ENCODE measurements at places on chromosomes 16 and 17. TPM values are rescaled to one million over a fixed set of nuclear protein-coding genes. Genes with fewer than 3 reads are reported as not detected.

The C16orf96 gene
- 0.16 TPM for total RNA-seq

The RNF222 gene
- not detected for total RNA-seq

The KRT9 gene
- not detected for total RNA-seq

The MT1A gene
- 19.8 TPM for total RNA-seq

The KRT25 gene
- not detected for total RNA-seq

The USP43 gene
- 7.8 TPM for total RNA-seq

The IGSF6 gene
- total RNA-seq = 8.1 TPM

DNA sequence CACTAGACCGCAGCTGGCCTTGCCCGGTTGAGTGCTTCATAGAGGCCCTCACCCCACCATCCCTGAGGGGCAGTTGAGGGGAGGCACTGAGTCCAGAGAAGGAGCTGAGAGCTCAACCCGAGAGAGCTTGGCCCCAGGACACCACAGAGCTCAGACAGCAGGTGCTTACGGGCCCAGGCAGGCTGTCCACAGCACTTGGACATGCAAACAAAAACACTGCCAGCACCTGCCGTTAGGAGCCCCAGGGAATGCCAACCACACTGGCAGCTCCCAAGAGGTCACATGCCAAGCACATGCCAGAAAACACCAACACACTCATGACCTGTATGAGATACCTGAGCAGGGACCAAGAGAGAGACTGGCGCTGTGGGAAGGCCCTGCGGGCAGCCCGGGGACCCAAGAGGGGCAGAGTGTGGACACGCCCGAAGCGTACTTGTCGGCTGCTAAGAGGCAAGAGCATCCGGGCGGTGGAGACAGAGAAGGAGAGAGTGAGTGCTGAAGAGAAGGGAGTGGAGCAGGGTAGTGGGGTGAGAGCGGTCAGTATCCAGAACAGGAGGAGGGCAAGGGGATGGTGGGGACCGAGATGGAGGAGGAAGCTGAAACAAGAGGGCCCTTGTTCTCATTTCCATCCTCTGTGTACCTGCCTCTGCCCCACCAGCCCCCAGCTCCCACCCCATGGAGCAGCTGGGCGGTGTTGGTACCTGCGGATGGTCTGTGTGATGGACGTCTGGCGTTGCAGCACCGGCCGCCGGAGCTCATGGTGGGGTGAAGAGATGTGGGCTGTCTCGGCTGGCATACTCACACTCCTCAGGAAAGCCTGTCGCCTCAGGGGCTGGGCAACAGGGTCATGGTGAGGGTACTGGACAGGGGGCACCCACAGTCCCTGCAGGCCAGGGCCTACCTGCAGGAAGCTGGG is 8.2 kb downstream of the RHBDF1 start:
- DNase-seq = peak; percentile 64

- peak; percentile 86 for DNase-seq
Measured at GRCh38 chr16:16096121-16096857, 127.0 kb downstream of the ABCC6 start.

DNA sequence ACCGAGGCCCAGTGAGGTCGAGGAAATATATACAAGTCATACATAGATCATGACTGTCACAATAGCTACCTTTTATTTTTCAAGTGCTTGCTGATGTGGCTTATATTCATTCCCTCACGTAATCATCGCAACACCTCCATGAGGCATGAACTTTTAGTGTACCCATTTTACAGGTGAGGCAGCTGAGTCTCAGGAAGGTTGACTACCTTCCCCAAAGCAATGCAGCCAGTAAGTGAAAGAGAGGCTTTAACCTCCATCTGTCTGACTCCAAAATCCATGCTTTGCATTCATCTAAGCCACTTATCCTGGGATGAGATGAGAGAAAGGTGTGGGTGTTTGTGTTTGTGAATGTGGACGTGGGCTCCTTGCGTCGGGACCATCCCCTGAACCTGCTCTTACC is 30.8 kb downstream of the CALB2 start:
- DNase-seq = no peak

DNA sequence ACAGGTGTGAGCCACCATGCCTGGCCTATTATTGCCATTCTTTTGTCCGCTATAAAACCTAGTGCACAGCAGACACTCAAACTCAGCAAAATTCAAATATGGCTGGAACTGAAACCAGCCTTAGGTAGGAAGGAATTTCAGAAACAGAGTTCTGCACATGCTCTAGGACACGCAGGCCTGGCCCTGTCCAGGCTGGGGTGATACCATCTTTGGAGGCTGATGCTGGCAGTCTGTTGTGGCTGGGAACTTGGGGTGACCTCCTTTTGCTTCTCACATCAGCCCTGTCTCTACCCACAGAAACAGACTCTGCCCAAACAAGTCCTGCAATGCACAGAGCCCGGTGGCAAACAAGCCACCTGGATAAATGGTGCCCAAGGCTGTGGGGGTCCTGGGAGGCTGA is 12.6 kb upstream of the KIFC3 start:
- DNase-seq = no peak

GRCh38 chr16:3982216-3982615 is 101.7 kb upstream of the CREBBP start:
- peak; percentile 65 for DNase-seq

DNA sequence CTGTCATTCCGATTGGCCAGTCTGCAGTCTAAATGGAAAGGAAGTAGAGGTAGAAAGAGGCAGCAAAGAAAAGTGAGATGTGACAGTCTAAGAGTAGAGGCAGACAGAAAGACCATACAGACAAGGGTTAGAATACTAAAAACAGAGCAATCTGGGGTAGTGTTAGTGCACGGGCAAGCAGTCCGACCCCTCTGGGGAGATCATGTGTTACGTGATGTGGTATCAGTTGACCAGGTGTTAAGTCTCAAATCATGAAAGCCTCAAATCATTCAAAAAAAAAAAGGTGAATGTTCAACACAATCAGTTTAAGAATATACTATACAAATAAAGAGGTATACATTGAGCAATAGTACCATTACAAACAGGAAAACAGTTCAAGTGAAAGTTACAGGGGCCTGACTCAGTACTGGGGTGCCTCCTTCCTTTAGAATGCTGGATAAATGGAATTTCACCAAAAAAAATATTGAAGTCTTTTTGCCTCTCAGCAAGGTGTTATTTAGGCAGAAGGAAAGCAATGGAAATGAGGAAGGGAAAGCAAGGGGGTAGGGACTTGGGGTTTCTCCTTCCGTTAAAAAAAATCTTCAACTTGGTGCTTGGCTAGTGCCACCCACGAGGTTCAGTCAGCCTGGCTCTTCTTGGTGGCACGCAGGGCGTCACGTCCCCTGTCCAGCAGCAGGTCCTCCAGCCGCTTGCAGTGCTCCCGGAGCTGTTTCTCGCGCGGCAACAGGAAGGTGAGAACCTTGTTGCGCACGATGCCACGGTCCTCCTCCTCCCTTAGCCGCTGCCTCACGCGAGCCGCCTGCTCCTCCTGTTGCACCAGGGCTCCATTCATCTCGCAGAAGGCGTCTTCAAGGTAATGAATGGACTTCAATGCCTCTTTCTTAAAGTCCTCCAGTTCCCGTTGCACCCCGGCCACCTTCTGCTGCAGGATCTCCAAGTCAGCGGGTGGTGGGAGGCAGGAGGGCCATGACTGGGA is 616 bp downstream of the CCDC182 start:
- no peak for DNase-seq

DNA sequence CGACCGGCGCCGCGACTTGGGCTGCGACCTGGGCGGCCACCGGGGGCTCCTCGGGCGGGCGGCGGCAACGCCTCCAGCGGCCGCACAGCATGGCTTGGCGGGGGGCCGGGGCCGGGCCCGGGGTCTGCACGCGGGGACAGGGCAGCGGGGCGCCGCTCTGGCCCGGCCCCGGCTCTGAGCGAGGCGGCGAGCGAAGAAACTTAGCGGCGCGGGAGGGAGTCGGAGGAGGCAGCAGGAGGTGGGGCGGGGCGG is at the start of gene PLCD3:
Gene PLCD3, minus strand, starts transcription at position 196 of the 252 bp plus-strand sequence. Its CDS starts 105 bp downstream, at position 91.
- no peak for DNase-seq

DNA sequence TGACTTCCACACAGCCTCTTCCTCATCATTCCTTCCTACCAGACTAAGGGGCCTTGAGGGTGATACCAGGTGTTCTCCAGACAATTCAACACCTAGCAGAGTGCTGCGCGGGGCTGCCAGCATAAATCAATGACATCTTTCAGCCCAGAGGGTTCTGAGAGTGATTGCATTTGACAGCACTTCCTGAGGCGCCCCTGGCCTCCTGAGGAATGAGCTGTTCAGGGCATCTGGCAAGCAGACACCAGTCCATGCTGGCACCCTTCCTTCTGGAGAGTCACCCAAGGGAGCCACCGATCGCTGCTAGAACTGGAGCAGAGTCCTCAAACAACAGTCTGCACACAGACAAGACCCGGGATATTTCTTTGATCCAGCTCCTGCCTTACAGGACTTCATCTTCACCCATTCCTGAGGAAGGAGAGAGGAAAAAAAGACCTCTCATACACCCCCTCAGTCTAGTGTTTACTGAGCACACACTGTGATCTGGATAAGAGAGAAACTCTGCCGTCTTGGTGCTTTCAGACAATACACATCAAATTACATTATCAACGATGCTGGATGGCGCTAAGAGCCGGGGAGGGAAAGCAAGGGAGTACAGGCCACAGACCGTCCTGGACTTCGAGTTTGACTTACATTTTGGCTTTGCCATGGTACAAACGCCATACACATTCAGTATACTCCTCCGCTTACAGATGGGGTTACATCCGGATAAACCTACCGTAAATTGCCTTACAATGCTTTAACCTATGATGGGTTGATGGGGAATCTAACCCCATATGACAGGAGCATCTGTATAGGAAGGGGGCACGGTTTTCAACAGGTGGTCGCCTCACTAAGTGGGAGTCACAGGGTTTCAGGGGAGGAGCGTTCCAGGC is 23.0 kb downstream of the NPTX1 start:
- no peak for DNase-seq

DNA sequence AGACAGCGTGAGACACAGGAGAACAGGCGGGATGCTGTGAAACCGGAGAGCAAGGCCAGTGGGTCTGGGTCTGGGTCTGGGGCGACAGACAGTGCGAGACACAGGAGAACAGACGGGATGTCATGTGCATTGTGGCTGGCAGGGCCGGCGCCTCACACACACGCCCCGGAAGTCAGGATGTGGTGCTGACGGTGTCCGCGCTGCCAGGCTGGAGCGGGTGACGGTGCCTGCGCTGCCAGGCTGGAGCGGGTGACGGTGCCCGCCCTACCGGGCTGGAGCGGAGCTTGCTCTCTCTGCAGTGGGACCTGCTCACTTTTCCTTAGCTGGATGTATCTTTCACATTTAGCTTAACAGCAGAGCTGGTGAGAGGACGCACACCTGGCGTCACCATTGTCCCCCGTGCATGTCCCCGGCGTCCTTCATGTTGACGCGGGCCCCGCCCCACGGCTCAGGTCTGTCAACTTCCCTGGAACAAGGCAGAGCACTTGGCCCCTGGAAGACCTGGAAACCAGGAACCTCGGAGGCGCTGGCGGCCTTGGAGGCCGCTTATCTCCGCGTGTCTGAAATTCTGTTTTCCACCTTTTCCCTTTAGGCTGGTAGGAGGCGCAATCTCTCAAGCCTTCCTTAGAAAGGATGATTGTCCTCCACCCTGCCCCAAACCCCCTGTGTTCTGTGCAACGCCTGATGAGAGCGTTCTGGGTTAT is 43.0 kb upstream of the ZNF750 start:
- no peak for DNase-seq

GRCh38 chr17:76264425-76264754 is 758 bp upstream of the UBALD2 start:
- DNase-seq = no peak

GRCh38 chr17:32971171-32971570 is 20.5 kb upstream of the SPACA3 start:
- no peak for DNase-seq

DNA sequence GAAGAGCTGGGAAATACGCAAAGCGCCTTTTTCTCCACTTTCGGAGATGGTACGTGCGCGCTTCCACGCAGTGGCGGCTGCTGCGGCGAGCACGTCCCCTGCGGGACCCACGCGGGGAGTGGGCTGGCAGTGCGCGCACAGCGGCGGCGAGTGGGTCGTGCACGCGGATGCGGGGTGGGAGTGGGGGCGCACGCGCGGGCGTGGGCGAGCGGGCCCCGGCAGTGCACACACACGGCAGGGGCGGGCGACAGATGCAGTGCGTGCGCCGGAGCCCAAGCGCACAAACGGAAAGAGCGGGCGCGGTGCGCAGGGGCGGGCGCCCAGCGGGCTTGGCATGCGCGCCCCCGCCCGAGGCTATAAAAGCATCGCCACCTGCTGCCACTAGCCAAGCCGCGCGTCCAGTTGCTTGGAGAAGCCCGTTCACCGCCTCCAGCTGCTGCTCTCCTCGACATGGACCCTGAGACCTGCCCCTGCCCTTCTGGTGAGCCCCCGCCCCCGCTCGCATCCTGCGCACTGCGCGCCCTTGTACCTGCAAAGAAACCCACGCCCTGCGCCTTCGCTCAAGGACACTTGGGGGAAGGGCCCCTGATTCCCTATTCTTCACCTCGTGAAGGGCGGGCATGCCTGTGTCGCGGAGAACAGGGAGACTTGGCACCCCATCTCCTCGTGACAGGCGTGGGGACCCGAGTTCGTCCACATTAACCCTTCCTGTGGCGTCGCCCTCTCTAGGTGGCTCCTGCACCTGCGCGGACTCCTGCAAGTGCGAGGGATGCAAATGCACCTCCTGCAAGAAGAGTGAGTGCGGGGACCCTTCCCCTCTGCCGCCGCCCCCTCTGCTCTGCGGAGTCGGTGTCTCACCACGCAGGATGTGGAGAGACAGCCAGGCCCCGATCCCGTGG is at the start of gene MT3:
Gene MT3, plus strand, starts transcription at position 388 of the 899 bp plus-strand sequence. Its CDS starts 63 bp downstream, at position 451.
- peak; percentile 56 for DNase-seq

GRCh38 chr17:45222289-45222995 is 757 bp downstream of the FMNL1 start:
- DNase-seq = no peak

GRCh38 chr17:30312226-30312625 is 20.5 kb upstream of the BLMH start:
- no peak for DNase-seq

GRCh38 chr17:285751-286422 is 66.7 kb downstream of the RPH3AL start:
- no peak for DNase-seq

GRCh38 chr17:78088529-78088928 is 40.0 kb downstream of the TMC6 start:
- DNase-seq = no peak

DNA sequence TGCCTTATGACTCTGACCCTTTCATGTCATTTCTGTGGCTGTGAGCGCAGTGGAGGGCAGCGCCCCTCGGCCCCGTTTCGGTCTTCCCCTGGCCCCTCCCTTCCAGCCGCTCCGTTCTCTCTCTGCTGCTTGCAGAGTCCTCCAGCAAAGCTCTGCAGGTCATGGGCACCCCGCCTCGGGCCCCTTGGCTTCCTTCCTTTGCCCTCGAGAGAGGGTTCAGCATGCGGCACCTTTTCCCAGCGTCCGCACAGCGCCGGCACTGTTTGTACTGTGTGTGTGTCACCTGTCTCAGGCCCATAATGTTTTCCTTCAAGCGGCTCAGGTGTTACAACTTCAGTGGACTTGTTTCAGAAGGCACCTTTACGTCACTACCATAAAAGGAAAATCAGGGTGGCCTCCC is 98.5 kb downstream of the RAP1GAP2 start:
- no peak for DNase-seq

GRCh38 chr17:77734371-77735080 is 224.0 kb upstream of the TNRC6C start:
- peak; percentile 93 for DNase-seq

- no peak for DNase-seq
Measured at GRCh38 chr17:76318586-76318985, 10.5 kb upstream of the QRICH2 start.

GRCh38 chr17:32824334-32824733 is 52.6 kb downstream of the MYO1D start:
- DNase-seq = no peak
